ENCODE measurements at places on chromosomes 12 and 14.

- no peak for DNase-seq
Observed at GRCh38 chr12:124452576-124453331, 114.7 kb downstream of the NCOR2 start.

DNA sequence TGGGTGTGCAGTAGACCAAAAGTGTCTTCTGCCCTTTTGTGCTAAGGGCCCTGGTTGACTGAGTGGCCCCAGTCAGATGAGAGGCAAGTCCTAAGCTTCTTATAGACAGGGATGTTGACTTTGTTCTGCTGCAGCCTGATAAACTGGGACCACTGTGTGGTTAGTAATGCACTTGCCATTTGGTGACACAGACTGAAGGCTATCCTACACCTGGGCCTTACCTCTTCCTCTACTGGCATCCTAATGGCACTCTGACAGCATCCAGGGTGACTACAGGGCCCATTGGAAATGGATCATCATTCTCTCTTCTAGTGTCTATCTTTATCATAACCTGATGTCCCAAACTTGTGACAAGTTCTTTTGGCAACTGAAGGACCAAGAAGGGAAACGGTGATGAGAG lies 3.3 kb downstream of the SDR39U1 start:
- no peak for DNase-seq

DNA sequence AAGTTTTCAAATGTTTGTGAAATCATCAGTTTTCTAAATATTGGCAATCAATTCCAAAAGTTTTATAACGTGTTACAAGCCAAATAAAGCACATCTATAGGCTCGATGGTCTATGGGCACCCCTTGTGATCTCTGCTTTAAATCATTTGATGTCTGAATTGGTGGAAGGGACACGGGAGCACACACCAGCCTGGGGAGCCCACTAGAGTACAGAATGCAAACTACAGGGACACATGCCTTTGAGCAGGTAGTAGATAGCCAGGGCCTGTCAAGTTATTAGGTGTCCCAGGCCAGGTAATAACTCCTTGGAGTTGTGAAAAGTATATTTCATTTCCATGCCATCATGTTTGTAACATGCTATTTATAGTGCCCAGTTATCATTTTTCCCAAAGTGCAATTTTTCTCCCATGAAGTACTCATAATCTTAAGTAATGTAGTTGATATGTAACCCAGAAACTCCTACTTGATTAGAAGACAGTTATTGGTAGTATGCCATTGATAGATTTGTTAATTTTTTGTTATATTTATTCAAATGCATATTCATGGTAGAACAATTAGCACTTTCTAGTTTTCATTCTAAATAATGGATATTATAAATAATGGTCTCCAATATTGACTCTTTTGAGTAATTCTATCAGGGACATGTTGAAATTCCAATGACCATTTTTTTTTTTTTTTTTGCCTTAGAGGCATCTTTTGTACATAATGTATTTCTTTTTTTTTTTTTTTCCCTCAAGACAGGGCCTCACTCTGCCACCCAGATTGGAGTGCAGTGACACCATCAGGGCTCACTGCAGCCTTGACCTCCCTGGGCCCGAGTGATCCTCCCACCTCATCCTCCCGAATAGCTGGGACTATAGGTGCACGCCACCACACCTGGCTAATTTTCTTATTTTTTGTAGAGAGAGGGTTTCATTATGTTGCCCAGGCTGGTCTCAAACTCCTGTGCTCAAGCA lies 96.9 kb upstream of the FGD4 start:
- no peak for DNase-seq

GRCh38 chr12:75685617-75686225 lies 174.3 kb upstream of the KRR1 start:
- DNase-seq: no peak

DNA sequence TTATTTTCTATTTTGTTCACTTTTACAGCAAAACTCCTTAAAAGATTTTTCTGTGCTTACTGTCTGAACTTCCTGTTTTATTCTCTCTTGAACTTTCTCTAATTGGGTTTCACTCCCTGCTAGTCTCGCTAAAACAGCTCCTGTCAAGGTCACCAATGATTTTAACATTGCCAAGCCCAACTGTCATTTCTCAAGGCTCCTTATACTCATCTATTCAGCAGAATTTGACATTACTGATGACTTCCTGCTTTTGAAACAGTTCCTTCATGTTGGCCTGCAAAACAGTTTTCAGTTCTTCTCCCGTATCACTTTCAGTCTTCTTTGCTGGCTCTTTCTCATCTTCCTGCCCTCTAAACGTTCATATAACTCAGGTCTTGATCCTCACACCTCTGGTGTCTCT lies 268.5 kb upstream of the USP15 start:
- DNase-seq: no peak

DNA sequence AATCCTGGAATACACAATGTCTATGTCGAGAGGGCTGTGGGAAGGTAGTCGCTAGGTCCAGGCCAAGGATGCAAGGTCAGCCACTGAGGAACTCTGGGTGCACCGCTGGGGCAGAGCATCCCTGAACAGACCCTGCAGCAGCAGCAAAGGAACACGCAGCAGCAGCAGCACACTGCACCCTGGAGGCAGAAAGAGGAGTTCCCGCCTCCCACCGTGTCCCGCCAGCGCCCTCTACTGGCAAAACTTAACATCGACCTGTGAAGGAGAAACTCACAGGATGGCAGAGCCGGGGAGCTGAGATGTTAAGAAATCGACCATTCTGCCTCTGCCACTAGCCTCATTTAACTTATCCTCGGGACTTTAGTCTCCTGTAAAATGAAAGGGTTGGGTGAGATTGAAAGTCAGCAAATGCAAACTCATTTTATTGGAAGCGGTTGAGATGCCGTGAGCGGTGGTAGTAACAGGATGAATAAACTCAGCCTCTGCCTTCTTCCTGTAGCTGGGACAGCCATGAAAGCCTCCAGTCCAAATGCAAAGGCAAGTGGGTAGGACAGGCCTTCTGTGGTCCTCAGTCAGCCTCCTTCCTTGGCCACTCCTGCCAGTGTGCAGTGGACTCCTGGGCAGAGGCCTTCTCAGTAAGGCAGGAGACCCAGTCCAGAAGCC lies 45.6 kb downstream of the STAB2 start:
- DNase-seq: no peak

GRCh38 chr14:100737526-100737925 lies 10.8 kb downstream of the DLK1 start:
- DNase-seq: no peak

Measured in activated naive CD4-positive, alpha-beta T cell (primary cell).